CD4-positive, alpha-beta T cell treated with Interleukin-17A for 1 hour (primary cell): ENCODE measurements at places on chromosomes 1 and 21.

GRCh38 chr1:206924592-206925105, 2.9 kb upstream of the FCMR start:
- peak; percentile 55 for DNase-seq

DNA sequence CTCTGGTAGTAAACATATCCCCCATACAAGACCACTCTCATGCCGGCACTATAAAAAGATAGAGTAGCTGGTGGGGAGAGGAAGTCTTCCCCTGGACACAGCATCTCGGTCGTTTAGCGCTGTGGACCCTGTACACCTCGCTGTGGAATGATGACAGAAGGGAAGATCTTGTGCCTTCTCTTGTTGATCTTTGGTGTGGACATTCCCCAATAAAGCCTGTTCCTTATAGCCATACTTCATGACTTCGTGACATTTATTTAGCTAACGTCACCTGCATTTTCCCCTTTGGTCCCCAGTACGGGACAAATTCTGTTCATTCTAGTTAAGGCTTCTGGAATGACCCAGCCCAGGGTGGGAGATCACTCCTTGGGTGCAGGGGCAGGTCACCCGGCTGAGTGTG, 24.9 kb upstream of the MAP10 start:
- DNase-seq, result no peak

GRCh38 chr1:115355069-115355468, 17.0 kb upstream of the NGF start:
- no peak for DNase-seq

DNA sequence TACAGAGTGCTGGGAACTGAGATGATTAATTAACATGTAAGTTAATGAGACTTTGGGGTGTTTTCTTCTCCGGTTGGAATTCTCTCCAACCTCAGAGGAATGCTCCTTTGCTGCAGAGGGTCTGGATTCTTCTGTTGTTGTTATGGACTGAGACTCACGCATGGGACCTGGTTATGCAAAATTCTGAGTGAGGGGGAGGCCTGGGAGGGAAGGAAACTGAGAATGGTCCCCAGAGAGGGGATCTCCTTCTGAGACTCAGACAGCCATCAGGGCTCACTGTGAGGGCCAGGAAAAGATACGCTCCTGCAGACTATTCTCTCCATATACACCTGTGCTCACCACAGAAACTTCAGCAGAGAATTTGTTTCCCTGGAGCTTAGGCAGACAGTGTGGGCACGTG, 56.3 kb downstream of the HTR6 start:
- no peak for DNase-seq

DNA sequence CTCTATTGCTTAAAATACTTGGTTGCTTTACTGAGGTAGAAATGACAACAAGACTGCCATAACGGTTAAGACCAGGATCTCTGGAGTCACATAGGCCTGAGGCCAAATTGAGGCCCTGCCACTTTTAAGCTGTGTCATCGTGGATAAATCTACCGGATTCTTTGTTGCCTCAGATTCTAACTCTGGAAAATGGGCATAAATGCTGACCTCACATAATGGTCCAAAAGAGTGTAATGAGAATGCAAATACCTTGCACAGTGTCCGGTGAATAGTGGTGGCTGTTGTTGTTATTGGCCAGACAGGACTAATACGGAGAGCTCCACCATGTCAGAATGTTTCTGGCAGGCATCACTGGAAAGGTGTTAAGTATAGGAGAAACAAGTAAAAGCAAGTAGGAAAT, 346.1 kb downstream of the LMO4 start:
- DNase-seq, result no peak

GRCh38 chr1:79976287-79976686, 969.8 kb upstream of the ADGRL4 start:
- no peak for DNase-seq

GRCh38 chr1:184892116-184892515, 82.2 kb downstream of the NIBAN1 start:
- peak; percentile 56 for DNase-seq

DNA sequence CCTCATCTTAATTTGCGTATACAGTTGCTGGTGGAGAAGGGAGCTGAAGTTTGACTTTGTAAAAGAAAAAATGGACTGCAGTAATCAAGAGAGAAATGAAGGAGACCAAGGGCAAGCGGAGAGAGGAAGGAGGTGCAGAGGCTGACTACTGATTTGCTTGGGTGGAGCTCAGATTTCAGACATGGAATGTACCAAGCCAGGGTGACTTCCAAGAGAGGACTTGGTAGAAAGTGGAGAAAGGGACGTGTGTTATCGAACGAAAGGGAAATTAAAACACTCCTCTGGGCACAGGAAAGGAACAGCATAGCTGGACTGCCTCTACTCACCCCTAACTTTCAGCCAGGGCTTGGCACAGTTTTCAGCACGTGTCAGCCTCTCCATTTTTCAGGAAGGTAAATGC, 15.1 kb upstream of the HEATR1 start:
- no peak for DNase-seq

DNA sequence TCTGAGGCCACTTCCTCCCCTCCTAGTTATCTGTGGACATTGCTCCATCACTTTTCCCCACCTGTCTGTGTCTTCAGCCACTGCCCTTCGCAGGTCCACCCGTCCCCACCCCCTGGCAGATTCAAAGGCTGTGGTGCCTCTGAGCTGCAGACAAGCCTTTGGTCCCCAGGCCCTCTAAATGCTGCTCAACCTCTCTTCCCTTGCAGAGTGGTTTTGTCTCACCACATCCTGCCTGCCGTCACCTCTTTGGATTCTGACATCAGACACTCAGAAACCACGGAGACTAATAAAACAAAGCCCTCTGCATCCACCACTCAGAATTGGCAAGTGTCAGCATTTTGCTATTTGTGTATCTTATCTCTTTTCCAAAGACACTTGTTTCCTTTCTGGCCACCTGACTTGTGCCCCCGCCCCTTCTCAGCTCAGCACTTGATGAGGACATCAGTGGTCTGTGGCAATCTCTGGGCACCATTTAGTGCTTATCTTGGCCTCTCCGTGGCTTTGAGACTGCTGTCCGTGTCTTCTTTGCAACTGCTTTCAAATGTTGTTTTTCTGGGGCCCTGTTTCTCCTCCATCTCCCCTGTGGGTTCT, 7.7 kb downstream of the CNIH3 start:
- DNase-seq, result peak; percentile 91
